ENCODE measurements at places on chromosomes 1 and 21. TPM values are rescaled to one million over a fixed set of nuclear protein-coding genes. Genes with fewer than 3 reads are reported as not detected.

NTMT2 gene
- total RNA-seq = not detected

BATF3 gene
- total RNA-seq = 147 TPM

DNA sequence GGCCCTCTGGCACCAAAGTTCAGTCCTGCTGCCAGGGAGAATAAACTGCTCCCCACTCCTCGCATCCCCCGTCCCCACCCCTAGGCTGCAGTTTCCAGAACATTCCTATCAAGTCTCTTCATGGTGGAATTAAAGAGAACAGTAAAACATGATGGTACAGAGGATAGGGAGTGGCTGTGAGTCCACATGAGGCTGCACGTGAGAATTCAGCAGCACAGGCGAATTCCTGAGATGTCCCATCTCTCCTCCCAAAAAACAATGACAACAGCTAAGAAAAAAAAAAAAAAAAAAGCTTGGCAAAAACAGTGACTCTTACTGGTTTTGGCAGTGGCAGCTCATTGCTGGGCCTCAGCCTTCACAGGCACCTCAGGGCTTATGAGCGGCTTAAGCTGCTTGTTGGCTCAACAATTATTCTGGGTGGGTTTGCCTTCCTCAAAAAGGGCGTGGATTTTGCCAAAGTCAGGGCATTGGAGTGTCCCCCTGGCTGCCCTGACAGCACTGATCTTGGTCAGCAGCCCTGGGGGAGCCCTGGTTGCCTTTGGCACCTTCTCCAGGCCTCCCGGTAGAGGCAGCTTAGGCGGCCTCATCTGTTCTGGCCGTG lies 5.7 kb upstream of the IFFO2 start:
- DNase-seq = no peak

DNA sequence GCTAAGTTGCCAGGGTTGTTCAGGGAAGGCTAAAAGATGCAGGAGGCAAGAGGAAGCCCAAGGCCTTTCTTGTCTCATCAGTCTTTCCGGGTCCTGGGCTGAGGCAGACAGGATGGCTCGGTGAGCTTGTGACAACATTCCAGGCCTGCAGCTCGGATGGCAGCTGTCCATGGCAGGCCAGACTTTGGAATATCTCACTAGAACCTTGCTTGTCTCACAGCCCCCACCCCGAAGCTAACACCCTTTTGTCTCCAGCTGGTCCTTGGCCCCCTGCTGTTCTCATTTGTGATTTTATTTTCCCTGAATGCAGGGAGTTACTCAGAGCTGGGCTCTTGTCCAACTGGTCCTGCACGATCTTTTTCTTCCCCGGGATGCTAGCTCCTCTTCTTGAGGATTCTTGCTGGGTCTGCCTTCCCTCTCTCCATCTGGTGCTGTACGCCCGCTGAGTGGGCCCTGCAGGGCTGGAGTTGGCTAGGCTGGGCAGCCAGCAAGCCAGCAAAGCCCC lies 477.2 kb upstream of the CAMK1G start:
- no peak for DNase-seq

DNA sequence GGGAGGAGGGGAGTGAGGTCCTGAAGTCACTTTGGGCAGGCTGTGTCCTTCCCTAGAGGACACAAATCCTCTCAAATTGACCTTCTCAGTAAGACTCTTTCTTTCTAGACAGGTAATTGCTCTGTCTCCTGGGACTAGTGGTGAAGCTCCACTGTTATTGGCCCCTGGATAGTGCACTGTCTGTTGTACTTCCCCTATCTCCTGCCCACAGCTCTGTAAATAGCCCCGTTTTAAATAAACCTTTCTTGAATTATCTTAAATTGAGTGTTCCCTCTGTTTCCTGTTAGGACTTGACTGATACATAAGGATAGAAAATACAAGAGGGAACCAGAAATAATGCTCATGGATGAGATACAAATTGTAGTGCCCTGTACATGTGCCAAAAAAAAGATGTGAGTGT lies 229.5 kb upstream of the USP24 start:
- DNase-seq = no peak

DNA sequence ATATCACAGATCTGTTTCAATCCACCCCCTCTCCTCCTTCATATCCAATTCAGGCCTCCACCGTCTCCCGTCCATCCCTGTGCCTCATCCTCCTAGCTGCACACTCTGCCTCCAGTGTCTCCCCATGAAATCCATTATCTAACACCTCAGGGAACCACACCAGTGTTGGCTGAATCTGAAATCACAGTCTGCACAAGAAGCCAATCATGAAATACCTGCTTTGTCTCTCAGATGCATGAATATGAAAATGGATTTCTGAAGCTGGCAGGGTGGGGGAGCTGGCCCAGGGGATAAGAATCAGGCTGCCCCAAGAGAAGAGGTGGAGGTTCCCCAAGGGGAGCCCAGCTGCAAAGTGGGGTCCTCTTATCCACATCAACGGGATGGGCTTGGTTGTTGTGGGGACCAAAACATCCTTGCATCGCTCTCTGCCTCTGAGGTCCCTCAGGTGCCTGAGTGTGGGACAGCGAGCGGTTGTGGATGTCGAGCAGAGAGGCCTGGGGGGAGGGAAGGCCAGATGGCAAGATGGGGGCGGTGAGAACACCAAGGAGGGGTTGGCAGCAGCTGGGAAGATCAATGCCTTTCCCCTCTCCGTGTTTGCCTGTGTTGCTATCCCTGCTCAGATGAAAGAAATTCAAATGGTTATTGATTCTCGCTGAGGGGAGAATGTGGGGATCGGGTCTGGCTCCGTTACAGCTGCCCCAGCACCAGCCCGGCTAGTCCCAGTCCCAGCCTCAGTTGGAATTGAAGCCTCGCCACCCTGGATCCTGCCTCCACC lies 237.3 kb upstream of the POU3F1 start:
- no peak for DNase-seq

DNA sequence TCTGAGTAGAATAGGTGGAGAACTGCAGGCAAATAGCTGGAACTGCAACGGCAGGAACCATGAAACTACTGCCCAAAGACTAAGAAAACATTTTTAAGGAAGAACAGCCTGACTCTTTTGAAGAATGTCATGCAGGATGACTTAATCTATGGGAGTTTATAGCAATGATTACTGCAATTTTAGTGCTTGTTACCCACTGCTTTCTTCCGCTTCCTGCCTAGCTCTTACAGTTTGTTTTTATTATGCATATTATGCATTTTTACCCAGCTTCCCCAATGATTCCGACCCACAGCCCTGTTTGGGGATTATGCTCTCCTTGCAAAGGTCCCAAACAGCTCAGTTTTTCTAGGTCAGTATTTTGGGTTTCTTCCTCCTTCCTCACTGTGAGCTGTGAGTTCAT lies 71.2 kb downstream of the PCNX2 start:
- no peak for DNase-seq

DNA sequence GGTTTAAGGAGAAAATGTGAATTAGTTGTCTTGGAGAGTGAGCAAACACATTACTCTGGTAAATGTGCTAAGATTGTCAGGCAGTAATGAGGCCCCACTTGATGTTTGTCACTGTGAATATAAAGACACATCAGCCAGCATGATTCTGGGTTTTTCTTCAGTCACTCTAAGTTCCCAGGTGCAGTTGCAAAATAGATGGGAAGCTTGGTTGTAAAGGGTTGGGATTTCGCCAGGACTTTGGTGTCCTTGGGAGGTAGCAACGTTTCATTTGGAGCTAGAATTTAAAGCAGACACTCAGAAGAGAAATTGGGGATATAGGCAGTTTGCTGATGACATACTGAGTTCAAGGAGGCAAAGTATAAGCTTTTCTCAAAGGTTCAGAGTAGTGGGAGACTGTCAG lies 154.3 kb downstream of the MAST2 start:
- no peak for DNase-seq

GRCh38 chr1:88204111-88204510 lies 480.0 kb upstream of the PKN2 start:
- no peak for DNase-seq

- no peak for DNase-seq
These were observed 49.1 kb downstream of the CAPN2 start for GRCh38 chr1:223761411-223761810.

DNA sequence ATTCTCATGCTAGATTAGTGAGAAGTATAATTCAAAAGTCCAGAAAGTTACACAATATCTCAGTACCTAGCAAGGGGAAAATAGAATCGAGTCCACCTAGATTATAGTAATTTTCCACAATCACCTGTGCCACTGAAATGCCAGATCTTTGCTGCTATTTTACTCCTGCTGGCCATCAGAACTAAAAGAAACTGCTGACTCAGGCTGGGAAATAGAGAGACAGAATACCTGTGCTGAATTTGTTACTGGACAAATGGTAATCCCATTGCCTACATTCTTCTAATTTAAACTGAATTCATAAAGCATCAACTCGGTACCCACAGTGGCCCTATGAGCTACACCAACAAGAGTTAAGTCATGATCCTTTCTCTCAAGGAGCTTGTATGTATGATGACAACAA lies 55.0 kb downstream of the USH2A start:
- DNase-seq = no peak
